Astrocyte of the spinal cord (primary cell): ENCODE measurements at places on chromosomes 6 and 20.
A peak's percentile ranks its signal among the peaks of the same experiment; 100 is the strongest.

- no peak for DNase-seq
Measured at GRCh38 chr20:37919389-37920040, 16.6 kb downstream of the VSTM2L start.

DNA sequence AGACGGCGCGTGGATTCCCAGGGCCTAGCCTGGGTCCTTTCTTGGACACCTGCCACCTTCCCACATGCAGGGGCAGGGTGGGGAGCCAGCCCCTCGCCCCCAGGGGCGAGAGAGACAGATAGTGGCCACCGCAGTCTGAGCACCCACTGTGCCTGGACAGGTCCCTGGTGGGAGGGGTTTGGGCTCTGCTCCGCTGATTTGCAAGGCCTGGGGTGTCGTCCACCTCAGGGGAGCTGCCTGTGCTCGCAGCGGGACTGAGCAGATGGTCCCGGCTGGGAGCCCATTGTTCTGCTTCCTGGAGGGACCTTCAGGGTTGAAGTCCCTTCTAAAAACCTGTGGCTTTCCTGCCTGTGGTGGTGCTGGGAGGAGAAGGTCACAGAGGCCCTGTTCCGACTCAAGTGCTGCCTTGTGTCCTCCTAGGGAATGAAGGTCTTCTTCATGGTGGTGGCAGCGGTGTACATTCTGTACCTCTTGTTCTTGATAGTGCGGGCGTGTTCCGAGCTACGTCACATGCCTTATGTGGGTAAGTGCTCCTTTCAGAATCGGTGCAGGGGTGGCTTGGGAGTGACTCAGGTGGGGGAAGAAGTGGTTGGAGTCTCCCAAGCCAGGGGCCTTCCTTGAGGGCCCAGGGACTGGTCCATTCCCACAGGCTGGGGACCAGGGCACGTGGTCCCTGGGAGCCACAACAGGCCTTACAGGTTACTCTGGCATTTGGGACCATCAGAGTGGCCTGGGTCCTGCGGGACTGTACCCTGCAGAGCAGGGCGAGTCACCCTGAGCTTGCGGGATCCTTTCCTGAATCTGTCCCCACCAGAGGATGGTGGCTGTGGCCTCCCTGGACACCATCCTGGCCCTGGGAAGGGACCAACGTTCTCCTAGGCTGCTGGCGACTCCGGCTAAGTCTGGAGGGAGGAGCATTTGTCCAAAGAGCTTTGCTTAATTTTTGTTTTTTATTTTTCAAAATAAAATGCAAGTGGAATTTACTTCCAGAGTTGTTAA, 19.6 kb downstream of the DYNLT1 start:
- no peak for DNase-seq

DNA sequence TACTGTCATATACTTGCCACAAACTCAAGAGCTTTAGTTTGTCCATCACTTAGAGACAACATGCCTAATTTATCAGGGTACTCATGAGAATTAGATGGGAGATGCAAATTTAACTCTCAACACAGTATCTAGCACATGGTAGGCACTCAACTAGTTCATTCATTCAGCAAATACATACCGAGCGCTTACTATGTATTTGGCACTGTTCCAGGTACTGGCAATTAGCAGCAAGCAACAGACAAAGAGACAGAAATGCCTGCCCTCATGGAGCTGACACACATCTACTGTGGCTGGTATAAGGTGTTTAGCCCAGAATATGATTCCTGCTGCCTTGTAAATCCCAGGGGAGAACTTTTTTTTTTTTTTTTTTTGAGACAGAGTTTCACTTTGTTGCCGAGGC, 4.8 kb downstream of the MICAL1 start:
- no peak for DNase-seq

DNA sequence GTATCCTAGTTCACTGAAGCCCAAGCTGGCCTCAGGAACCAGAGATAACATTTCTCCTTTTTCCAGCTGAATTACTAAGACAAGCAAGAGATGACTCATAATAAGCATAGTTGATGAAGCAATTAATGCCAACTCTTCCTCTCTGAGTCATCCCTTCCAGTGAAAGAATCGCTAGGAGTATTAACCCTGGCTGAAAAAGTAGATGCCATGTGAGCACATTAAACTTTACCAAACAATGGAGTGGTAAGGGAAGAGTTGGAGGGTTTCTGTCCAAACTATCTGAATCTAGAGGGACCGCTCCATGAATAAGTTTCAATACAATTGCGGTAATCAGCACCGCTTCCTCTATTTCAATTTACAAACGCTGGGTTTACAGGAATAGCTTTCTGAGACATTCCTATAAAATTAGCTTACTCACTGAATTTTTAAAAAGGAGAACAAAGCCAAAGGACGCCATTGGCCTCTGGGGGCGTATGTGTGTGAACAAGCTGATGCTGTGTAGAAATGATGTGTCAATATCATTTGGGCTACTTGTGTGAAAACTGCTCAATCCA, 48.3 kb downstream of the ATXN1 start:
- peak; percentile 91 for DNase-seq

DNA sequence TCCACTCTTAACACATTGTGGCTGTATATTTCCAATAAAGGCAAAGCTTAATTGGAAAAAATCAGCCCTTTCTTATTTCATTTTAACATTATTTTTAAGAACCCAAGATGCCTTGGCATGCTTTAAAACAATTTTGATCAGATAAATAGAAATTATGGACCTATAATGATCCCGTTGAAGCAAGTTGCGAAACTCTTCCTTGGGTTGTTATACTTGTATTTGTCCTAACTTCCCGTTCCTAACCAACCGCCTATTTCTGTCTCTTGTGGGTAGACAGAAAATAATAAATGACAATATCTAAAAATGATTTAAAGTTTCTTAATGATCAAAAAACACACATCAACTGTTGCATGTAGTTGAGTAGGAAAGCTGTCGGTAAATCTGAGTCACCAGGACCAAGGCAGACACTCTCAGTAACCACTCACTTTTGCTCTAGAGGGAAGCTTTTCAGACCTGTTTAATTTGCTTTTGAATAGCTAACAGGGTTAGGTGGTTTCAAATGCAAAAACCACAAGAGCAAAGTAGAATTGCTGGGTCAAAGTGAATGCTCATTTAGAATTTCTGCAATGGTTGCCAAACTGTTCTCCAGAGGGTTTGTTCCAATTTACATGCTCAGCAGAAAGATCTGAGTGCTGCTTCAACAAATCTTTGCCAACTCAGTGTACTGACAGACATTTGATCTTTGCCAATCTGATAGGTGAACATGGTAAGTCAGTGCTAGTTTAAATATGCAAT, 34.2 kb upstream of the KCNK5 start:
- DNase-seq, result no peak

- no peak for DNase-seq
Measured at GRCh38 chr6:137941995-137942394, 74.9 kb downstream of the TNFAIP3 start.

DNA sequence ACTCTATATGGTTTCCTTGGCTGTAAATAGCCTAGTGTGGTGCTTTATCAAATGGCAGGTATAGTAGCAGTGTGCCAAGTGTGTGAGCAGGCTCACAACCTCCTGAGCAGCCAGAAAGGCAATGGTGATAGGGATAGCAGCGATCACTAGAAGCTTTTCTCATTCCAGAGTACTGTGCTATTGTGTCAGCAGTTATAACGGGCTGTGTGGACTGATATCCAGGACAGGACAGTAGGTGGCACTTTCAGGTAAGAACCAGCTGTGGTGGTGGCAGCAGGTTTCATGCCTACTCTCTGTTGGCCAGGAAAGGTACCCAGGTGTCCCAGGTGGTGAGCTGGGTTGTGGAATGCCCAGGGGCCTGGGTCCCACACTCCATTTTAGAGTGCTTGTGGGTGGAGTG, 448.8 kb upstream of the BTBD3 start:
- no peak for DNase-seq

DNA sequence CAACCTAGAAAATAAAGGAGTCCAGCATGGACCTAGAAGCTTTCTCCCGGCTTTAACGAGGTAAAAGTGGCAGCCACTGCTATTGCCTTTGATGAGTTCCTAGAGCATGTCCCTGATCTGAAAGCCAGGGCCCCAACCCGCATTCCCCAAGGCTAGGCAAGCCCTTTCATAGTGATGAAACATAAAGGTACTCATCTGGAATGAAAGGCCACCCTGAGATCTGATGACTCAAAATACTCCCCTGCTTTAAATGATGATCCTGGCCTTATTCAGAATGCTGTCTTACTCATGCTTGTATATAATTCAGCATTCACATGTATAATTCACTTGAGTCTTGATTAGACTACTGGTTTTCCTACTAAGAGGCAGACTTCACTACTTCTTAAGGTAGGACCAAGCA, 21.3 kb downstream of the TTPAL start:
- peak; percentile 87 for DNase-seq

GRCh38 chr6:48378884-48379407, 267.9 kb upstream of the PTCHD4 start:
- DNase-seq, result no peak

DNA sequence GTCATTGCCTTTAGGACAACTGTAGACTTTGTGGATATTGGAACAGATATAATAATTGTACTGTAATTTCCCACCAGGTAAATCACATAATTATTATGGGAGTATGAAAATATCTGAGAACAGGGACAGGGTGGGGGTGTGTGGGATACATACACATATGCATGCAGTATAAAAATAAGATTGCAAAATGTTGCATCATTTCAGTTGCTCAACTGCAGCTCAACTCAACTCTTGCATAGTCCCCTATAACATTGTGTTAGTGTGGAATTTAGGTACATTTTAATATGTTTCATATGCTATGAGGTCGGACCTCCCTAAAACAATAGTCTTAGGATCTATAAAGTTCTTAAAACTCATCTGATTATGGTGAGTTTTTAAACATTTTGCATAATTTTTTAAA, 275.0 kb upstream of the FLRT3 start:
- DNase-seq, result no peak

GRCh38 chr6:72787391-72788031, 165.6 kb downstream of the KCNQ5 start:
- DNase-seq, result peak; percentile 69

- DNase-seq, result no peak
Measured at GRCh38 chr6:163971841-163972838, 557.6 kb downstream of the QKI start.

GRCh38 chr20:61953037-61954021, 112.4 kb downstream of the TAF4 start:
- DNase-seq, result no peak

DNA sequence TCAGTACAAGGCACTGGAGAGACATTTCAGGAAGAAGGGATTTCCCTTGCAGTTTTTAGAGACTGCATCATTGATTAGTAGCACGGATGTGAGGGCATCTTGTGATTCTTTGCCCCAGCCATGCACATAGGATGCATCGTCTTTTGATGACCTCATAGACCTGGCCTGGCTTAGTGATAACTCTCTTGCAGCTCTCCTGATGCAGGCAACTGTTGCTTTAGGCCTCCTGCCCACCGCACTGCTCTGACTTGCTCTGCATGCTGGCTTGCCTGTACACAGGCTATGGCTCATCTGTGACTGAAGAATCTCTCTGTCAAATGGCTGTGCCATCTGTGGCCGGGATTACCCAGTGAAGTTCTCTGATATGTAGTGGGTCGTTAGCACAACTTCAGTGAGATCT, 207.7 kb upstream of the PTCHD4 start:
- no peak for DNase-seq

- DNase-seq, result no peak
Measured at GRCh38 chr6:16126861-16127260, 2.0 kb upstream of the MYLIP start.

DNA sequence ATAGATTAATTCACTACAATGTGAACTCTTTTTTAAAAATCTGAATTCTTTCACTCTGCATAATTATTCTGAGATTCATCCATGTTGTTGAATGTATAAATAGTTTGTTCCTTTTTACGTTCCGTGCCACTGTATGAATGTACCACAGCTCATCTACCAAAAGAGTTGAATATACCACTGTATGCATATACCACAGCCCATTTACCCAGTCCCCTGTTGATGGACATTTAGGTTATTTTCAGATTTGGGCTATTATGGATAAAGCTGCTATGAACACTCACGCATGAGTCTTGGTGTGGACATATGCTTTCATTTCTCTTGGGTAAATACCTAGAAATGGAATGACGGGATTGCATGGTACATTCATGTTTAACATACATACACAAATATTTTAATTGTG, 28.2 kb downstream of the PNPLA1 start:
- DNase-seq, result no peak

- DNase-seq, result no peak
Measured at GRCh38 chr6:149267072-149267471, 50.4 kb upstream of the TAB2 start.

GRCh38 chr20:50053362-50054230, 59.4 kb downstream of the UBE2V1 start:
- no peak for DNase-seq
